ENCODE measurements at places on chromosomes 3 and 15.

- no peak for DNase-seq
Measured at GRCh38 chr15:61871926-61872522, 188.2 kb downstream of the VPS13C start.

DNA sequence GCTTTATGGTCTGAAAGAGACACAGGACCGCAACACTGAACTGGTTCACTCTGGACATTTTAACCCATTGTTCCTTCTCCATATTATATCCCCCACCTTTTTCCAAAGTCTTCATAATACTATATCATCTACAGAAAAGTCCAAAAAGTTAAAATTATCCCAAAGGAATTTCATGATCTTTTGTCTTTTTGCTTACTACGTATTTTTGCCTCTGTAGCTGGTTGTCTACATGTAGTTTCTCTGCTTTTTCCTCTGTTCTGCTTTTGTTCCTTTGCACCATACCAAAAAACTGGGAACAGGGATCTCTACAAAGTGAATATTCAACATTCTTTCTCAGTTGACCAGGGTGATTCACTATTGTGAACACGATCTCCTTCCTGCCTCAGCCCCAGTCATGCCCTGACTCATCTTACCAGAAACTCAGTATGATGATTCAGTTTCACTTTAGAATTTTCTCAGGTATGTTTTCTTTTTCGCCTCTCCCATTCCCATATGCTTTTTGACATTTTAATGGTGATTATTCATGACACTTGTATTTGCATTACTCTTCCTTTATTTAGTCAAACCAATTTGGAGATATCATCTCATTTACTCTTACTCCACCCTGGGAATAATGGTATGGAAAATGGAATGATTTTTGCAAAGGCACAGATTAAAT lies 14.5 kb downstream of the EMC4 start:
- DNase-seq, result no peak

DNA sequence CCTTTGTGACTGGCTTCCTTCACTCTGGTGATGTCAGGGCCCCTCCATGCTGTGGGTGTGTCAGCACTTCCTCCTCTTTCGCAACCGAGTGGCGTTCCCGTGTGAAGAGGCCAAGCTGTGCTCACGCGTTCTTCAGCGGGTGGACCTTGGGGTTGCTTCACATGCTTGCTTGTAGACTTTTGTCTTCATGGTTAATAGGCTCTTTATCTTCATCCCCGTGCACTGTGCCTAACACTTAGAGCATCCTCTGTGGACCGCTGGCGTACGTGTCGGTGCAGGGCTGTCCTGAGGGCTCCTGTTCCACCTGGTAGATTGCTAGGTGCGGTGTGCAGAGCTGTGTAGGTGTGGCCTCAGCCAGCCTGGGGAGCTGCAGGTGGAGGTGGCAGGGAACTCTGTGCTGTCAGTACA lies 182.3 kb downstream of the OR4M2 start:
- DNase-seq, result peak; percentile 76

- no peak for DNase-seq
Measured at GRCh38 chr3:140265302-140265701, 330.3 kb downstream of the CLSTN2 start.

GRCh38 chr3:185824051-185825005 lies 514 bp downstream of the IGF2BP2 start:
- DNase-seq, result no peak

DNA sequence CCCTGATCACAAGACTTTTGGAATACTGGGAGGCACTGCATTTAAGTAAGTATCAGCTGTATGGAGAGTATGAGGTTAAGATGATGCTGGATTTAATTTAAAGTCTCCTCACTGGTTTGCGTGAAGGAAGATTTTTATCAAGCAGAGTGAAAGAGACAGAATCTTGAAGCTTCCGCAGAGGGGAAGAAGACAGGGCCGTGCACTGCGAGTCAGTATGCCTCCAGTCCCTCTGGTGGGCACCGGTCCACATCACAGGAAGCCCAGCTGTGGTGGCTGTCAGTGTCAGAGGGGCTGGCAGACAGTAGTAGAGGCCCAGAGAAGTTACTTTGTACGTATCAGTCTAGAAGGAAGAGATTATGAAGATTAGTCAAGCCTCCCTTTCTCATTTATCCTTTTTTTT lies 379.0 kb upstream of the TPRG1 start:
- DNase-seq, result peak; percentile 2

DNA sequence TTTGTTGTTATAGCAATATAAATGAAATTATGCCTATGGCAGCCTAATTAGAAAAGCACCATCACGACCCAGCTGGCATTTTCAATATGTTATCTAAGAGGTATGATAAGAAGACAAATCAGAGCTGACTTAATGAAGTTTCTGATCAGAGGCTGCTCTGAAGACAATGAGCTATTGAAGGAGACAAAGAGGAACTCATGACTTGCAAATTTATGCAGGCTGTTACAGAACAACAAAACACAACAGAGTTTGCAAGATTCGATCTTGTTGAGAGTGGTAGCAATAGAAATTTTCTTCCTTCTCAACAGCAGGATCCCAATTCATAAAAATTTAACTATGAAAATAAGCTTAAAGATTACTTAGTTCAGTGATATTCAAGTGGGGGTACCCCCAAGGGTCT lies 7.7 kb downstream of the CCDC54 start:
- DNase-seq, result no peak

GRCh38 chr15:56729561-56729960 lies 3.7 kb downstream of the ZNF280D start:
- no peak for DNase-seq

- peak; percentile 48 for DNase-seq
Measured at GRCh38 chr3:33047842-33048834, 48.8 kb downstream of the GLB1 start.

DNA sequence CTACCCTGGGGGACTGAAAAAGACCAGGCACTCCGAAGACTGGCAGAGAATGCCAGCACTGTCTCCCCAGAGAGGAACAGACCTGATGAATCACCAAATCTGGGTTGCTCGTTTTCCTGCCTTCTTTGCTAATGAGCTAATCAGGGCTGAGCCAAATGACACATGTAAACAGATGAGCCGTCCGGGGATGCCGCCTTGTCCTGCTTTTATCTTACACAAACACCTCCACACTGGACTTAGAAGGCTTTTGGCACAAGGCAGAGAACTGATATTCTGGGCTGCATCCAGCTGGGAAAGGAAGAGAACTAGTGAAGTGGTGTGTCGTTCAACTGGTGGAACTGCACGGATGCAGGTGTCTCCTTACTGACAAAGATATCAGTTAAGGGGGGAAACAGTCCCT lies 88.1 kb downstream of the MECOM start:
- DNase-seq, result no peak

DNA sequence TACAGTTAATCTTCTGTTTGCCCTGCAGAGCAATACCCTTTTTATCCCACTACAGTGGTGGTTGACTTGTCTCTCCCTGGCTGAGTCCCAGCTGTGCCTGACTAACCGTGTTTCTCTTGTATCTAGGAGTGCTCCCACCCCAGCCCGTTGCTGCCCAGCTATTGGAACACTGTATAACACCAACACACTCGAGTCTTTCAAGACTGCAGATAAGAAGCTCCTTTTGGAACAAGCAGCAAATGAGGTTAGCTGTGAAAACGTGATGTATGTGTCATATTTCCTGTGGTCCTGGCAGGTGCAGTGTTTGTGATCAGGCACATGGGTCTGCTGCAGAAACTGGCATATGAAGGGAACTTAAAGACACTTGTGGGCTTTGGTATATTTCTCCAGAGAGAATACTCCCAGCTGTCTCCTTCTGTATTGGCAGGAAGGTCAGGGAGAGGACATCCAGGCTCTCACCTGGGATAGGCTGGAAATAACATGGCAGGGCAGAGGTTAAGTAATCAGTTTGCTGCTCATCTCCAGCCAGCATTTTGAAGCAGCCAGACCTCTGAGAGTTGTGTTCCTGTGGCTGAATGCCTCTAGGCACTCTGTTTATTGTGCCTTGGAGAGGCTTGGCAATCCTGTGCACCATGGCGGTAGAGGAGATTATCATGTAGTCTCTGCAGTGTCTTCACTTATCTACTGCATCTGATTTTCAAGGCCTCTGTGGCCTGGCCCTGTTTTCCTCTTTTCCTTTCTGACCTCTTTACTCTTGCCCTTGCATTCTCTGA lies 34.8 kb downstream of the ATG7 start:
- DNase-seq, result peak; percentile 9

DNA sequence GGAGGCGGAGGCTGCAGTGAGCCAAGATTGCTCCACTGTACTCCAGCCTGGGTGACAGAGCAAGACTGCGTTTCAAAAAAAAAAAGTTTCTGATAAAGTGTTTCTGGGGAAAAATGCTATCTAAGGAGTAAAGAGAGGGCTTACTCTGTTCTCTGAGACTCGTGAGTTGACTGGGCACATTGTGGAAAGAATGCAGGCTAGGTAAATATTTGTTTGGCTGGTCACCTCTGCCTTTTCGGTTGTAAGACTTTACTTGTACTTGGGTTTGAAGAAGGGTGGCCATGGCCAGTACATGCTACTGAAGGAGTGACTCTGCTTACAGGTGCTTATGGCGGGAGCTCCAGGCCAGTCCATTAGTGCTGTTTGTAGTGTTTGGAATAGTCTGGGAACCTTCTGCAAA lies 68.7 kb downstream of the RUBCN start:
- no peak for DNase-seq
